ENCODE measurements at places on chromosomes 11 and 22.
A peak's percentile ranks its signal among the peaks of the same experiment; 100 is the strongest.

DNA sequence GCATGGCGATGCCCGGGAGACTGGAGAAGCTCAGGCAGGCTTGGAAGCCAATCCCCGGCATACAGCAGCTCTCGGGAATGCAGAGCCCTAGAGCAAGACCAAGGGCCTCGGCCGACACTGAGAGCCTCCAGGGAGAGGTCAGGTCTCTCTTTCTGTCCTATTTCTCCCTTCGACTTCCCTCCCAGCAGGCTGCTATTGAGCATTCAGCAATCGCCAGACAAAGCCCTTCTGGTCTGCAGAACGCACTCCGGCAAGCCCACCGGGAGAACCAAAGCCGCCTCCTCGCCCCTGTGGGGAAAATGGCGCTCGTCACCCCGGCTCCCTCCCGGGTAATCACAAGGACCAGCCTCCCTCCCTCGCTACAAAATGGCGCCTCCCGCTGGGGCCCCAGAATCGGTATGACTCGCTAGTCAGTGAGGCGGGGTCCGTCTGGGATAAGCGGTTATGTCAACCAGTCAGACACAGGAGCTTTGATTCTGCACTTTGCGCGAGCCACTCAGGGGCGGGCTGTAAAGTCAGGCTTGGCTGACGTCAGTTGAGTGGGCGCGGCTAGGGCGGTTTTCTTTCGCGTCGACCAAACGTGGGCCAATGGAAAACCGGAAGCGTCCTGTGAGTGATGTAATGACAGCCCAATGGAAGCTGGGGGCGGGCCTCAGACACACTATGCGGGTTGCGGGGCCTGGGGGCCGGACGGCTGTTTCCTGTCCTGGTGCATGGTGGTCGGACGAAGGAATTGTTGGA lies at the start of gene ZNF143:
Gene ZNF143, plus strand, starts transcription at position 691 of the 741 bp plus-strand sequence. CDS start 10,297 bp downstream, outside the sequence.
- peak; percentile 95 for DNase-seq

DNA sequence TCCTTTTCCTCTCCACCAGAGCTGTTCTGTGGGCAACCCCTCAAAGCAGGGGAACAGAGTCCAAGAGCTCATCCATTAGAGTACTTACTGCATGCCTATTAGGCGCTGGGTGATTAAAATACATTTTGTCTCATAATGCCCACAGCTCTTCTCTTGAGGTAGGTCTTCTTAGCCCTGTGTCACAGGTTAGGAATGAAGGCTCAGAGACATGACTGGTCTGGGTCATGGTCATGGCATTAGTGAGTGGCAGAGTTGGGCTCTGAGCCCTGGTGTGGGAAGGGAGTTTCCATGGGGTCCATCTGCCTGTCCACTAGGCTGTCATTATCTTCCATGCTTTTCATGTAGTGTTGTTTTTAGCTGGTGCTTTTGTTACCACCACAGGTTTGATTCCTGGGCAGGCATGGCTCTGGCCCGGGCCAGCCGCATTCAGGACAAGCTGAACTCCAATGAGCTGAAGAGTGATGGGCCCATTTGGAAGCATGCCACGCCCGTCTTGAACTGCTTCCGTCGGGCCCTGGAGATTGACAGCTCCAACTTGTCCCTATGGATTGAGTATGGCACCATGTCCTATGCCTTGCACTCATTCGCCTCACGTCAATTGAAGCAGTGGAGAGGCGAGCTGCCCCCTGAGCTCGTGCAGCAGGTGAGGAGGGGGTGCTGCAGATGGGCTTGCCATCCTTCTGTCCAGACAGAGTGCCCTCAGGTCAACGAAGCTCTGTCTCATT lies 76.1 kb downstream of the CABIN1 start:
- DNase-seq, result no peak

- DNase-seq, result no peak
Observed at GRCh38 chr11:8258784-8259183, 4.9 kb downstream of the LMO1 start.

- DNase-seq, result no peak
Observed at GRCh38 chr22:19822301-19823117, 32.2 kb downstream of the GNB1L start.

GRCh38 chr11:13110929-13111812 lies 102.1 kb downstream of the RASSF10 start:
- DNase-seq, result no peak

DNA sequence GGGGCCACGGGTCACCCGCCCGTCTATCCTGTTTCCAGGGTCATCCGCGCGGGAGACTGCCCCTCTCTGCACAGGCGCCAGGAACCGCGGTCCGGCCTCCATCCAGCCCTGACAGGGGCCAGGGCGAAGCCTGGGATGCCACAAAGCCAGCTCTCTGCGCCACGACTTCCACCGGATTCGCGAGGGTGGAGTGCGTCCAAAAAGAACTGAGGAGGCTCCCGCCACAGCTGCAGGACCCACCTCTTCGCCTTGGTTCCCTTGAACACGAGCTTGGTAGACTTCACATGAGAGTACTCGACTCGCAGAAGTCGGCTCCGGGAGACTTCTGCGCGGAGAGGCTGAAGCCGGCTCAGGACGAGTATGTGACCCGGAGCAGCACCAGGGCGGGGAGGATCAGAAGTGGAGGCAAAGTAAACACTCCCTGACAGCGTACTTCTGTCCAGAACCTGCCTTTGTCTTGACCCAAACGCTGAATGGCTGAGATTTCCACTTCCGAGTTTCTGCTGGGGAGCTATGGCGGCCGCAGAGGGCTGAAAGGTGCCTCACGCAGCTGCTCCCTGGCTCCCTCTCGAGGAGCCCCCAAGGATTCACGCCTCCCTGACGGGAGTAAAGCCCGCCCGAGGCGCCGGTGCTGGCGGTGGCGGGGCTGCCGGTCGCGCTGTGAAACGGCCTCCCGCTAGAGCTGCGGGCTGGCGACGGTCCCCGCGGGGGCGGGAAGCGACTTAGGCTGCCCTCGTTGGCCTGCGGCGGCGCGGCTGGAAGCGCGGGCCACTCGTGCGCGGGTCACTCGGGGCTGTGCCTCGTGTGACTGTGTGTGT lies 4566.7 kb upstream of the OR11H1 start:
- peak; percentile 2 for DNase-seq

- no peak for DNase-seq
Observed at GRCh38 chr22:43377896-43378704, 33.7 kb upstream of the MPPED1 start.

- DNase-seq, result no peak
Observed at GRCh38 chr11:116231543-116231942, 541.2 kb downstream of the BUD13 start.

GRCh38 chr11:27786331-27786730 lies 86.1 kb upstream of the BDNF start:
- no peak for DNase-seq

Measured in GM20000 (cell line).